ENCODE measurements at places on chromosomes 13 and 19. TPM values are rescaled to one million over a fixed set of nuclear protein-coding genes. Genes with fewer than 3 reads are reported as not detected.

MEIS3 gene
- polyA plus RNA-seq, result 61.0 TPM

DNA sequence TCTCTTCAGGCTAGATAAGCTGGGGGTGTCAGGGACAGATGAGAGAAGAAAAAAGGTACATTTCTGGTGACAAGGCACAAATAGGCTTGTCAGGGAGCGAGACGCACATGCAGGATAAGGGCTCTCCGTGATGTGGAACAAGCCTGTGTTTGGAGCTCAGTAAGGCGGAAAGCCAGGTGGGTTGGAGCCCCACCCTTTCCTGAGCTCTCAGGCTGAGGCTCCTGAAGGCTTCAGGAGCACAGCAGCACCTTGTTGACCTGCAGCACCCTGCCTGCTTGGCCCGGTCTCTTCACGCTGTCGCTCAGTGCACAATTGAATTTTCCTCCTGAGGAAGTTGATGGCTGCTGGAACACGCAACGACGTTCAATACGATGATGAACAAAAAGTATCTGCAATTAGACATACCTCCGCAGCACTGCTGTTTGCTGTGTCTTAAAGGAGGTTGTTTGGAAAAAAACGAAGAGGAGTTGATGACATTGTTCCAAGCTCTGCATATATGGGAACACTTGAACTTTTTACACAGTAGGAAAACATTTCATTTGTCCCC lies 29.3 kb downstream of the SERP2 start:
- no peaks in the 10 kb centered on the region for H3K27me3 ChIP-seq
- H3K4me1 ChIP-seq, result no peaks in the 10 kb centered on the region
- no peak for DNase-seq

- H3K36me3 ChIP-seq, result no peaks in the 10 kb centered on the region
- H3K27ac ChIP-seq, result no peak overlapping the region
- no peaks in the 10 kb centered on the region for H3K4me1 ChIP-seq
- no peaks in the 10 kb centered on the region for H3K27me3 ChIP-seq
Observed at GRCh38 chr19:28582796-28583195, 630.2 kb downstream of the UQCRFS1 start.

HSH2D gene
- not detected for polyA plus RNA-seq

GRCh38 chr13:33109801-33110200 lies 93.6 kb downstream of the KL start:
- H3K27ac ChIP-seq, result no peak overlapping the region
- peaks cover 59% of the 10 kb centered on the region for H3K36me3 ChIP-seq
- no peaks in the 10 kb centered on the region for H3K27me3 ChIP-seq
- no peak overlapping the region for H3K4me3 ChIP-seq

DNA sequence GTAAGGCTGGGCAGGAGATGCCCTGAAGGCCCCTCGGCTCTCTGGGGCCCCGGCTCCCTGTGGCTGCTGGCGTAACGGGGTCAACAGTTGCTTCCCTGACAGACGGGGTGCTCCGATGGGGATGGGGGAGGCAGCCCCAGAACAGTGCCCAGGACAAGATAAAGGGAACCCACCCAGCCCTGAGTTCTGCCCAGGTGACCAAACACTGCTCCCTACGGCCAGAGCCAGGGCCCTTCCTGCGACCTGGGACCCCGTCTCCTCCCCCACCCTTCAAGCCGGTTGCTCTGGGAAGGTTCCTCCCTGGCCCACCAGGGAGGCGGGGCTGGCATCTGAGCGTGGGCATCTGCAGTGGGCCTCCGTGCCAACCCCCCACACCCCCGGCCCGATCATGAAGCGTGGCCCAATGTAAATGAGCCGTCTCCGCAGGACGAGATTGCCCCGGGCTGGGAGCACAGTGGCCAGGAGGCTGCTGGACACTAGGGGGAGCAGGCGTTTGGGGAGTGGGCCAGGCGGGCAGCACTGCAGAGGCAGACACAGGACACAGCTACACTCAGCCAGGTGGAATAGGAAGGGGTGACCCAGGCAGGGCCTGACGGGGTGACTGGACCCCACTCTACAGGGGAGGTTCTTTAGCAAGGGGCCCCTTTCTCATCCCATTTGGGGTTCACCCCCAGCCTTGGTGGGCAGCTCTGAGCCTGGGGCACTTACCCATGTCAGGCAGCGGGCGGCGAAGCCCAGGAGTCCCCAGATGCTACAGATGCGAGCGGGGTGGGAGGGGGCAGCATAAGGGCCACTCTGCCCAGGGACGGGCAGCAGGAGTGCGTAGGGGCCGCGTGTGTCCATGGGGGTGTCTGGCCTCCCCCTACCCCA lies 1.2 kb upstream of the NKPD1 start:
- no peak overlapping the region for H3K27ac ChIP-seq
- H3K27me3 ChIP-seq, result no peaks in the 10 kb centered on the region
- H3K36me3 ChIP-seq, result no peaks in the 10 kb centered on the region
- peak; percentile 89 for DNase-seq
- H3K4me1 ChIP-seq, result peaks cover 9% of the 10 kb centered on the region
- H3K4me3 ChIP-seq, result no peak overlapping the region

DNA sequence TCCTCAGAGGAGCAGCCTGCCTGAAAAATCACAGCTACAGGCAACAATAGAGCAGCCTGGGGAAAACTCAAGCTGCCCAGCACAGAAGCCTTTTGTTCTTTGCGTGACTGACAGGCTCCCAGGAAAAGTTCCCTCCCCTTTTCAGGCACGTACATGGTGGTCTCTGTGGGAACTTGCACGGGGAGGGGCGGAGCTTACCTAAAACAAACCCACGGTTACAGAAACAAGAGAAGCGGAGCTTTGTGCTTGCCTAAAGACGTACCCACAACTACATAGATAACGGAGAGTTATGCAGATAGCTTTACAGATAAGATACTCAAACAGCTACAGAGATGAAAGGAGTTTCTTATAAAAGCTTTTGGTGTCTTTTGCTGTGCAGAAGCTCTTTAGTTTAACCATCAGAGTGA lies 11.4 kb downstream of the ETFB start:
- no peaks in the 10 kb centered on the region for H3K27me3 ChIP-seq
- DNase-seq, result peak; percentile 53
- H3K4me1 ChIP-seq, result no peaks in the 10 kb centered on the region
- no peak overlapping the region for H3K4me3 ChIP-seq

ICAM5 gene
- 5.2 TPM for polyA plus RNA-seq

DNA sequence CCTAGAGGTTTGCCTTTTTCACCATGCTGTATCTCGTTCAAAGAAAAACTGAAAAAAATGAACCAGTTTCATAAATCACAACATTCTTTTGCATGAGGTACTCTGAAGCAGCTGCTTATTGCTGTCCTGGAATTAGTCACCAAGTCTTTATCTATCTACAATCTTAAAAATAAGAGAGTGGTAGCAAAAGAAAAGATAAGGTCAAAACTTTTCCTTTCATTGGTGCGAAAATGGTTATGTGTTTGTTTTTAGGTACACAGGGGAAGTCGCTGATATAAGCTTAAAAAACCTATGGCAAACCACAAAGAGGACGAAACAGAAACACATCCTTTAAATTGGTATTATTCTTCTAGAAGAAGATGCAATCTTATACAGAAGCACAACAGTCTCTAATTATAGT lies 20.7 kb downstream of the OBI1 start:
- no peak overlapping the region for H3K27ac ChIP-seq
- no peaks in the 10 kb centered on the region for H3K27me3 ChIP-seq
- H3K36me3 ChIP-seq, result peaks cover 60% of the 10 kb centered on the region
- no peak for DNase-seq
- H3K4me1 ChIP-seq, result no peaks in the 10 kb centered on the region
- H3K4me3 ChIP-seq, result no peak overlapping the region

DNA sequence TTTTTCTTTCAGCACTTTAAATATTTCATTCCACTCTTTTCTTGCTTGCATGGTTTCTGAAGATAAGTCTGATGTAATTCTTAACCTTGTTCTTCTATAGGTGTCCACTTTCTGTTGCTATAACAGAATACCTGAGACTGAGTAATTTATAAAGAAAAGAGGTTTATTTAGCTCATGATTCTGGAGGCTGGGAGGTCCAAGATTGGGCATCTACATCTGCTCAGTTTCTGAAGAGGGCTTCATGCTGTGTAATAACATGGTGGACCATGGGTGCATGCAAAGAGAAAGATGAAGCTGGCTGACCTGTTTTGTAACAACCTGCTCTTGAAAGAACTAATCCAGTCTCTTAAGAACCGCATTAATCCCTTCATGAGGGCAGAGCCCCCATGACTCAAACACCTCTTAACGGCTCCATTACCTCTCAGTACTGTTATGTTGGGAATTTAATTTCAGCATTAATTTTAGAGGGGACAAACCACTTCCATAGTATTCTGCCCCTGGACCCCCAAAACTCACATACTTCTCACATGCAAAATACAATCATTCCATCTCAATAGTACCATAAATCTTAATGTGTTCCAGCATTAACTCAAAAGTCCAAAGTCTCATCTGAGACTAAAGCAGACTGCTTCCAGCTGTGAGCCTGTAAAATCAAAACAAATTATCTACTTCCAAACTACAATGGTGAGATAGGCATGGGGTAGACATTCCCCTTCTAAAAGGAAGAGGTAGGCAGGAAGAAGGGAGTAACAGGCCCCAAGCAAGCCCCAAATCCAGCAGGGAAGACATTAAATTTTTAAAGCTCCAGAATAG lies 9.6 kb upstream of the FGF9 start:
- DNase-seq, result no peak
- no peaks in the 10 kb centered on the region for H3K36me3 ChIP-seq
- H3K27me3 ChIP-seq, result peaks cover 12% of the 10 kb centered on the region
- H3K4me3 ChIP-seq, result no peak overlapping the region
- H3K27ac ChIP-seq, result no peak overlapping the region

ZNF112 gene
- 2.5 TPM for polyA plus RNA-seq

LILRA1 gene
- polyA plus RNA-seq, result not detected

ZNF600 gene
- polyA plus RNA-seq, result 9.9 TPM

RINL gene
- polyA plus RNA-seq, result 3.8 TPM

DNA sequence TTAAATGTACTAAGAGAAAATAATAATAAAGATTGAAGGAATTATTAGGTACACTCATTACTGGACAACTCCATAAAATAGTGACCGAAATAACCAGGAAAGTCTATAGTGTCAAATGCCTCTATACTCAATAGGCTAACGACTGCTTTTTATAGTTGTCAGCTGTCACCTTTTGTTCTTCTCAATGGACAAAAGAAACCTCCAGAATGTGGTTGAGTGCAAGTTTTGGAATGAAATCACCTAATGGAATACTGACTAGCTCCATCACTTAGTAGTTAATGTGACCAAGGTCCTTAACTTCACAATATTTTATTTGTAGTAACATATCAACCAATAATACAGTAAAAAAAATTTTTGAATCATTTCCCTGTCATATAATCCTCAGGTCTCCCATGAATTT lies 18.1 kb downstream of the TSC22D1 start:
- DNase-seq, result no peak
- H3K36me3 ChIP-seq, result peaks cover 42% of the 10 kb centered on the region
- no peaks in the 10 kb centered on the region for H3K4me1 ChIP-seq
- H3K27me3 ChIP-seq, result no peaks in the 10 kb centered on the region

ODAD3 gene
- 4.2 TPM for polyA plus RNA-seq

IGFL3 gene
- not detected for polyA plus RNA-seq

DNA sequence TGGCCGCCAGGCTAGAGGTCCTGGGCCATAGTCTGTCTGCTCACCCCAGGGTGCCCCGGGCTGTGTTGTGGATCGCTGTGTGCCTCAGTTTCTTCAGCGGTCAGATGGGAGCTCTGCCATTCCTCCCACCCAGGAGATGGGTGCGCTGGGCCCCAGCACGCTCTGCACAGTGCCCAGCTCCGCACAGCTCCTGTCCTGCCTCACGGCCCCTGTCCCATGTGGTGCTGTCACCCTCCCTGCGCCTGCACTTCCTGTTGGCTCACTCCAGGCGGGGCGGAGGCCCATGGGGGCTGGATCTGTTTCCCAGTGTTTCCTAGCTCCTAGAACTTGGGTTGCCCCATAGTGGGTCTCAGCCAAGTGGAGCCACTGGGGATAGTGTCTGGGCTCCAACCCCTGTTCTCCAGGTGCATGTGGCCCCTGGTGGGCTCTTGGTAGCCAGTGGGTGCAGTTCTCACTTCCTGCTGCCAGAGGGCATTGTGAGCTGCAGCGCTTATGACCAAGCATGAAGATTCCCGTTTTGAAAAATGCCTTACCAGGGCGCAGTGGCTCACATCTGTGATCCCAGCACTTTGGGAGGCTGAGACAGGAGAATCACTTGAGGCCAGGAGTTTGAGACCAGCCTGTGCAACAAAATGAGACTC lies 69.8 kb downstream of the KDM4B start:
- no peak overlapping the region for H3K4me3 ChIP-seq
- peaks cover 42% of the 10 kb centered on the region for H3K4me1 ChIP-seq
- no peaks in the 10 kb centered on the region for H3K27me3 ChIP-seq
- H3K36me3 ChIP-seq, result peaks cover 24% of the 10 kb centered on the region
- no peak overlapping the region for H3K27ac ChIP-seq

- H3K27me3 ChIP-seq, result no peaks in the 10 kb centered on the region
- no peak overlapping the region for H3K4me3 ChIP-seq
- DNase-seq, result no peak
- no peak overlapping the region for H3K27ac ChIP-seq
- H3K36me3 ChIP-seq, result no peaks in the 10 kb centered on the region
Observed at GRCh38 chr13:40615619-40616018, 50.8 kb downstream of the FOXO1 start.

DNA sequence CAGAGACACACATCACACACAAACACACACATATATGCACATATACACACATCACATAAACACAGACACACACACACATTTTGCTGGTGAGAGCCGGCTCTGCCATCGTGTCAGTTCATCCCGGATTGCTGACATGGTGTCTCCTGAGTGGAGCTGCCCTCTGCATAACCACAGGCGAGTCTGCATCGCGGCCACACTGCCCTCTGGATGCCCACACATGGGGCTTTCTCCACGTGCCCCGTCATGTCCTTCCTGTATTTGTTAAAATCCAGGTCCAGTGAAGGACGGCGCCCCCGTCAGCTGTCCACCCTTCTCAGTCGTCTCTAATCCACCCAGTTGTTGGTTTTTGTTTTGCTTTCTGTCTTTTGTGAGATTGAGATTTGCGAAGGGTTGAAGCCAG lies 52.6 kb upstream of the F7 start:
- no peak overlapping the region for H3K27ac ChIP-seq
- no peaks in the 10 kb centered on the region for H3K4me1 ChIP-seq
- H3K27me3 ChIP-seq, result no peaks in the 10 kb centered on the region
- no peak for DNase-seq
- H3K36me3 ChIP-seq, result no peaks in the 10 kb centered on the region
- H3K4me3 ChIP-seq, result no peak overlapping the region

RFPL4AL1 gene
- not detected for polyA plus RNA-seq

KCTD4 gene
- polyA plus RNA-seq, result 1.3 TPM

DNA sequence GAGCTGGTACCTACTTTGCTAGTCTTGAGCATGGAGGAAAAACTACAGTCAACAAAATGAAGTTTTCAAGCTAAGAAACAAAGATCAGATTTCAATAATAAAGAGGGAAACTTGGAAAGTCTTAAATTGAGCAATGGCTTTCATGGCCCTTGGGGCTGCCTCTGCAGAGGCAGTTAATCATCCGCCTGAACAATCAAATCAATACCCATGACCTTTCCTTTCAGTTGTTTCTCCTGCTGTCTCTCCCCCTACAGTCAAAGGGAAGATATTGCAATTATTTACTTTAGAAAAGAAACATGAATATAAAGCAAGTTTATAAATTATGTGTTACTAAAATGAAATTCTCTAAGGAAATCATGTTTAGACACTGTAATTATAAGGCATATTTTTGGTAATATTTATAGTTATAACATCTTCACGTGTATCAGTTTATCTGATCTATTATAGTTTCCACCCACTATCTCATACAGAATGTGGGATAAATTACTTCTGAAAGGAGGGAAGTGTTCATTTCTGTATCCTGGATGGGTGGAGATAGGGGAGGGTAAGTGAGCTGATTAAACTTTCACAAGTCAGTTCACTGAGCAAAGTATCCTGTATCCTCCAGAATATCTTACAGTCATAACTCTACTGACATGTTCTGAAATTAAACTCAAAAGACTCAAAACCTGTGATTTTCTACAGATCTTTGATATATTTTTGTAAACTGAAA lies 72.4 kb upstream of the TSC22D1 start:
- H3K4me3 ChIP-seq, result no peak overlapping the region
- no peaks in the 10 kb centered on the region for H3K27me3 ChIP-seq
- H3K27ac ChIP-seq, result no peak overlapping the region
- no peaks in the 10 kb centered on the region for H3K36me3 ChIP-seq

SPRED3 gene
- polyA plus RNA-seq, result 10.5 TPM

GFY gene
- not detected for polyA plus RNA-seq

All from SK-N-SH (cell line).